Fibroblast of skin of right biceps (primary cell): ENCODE measurements at places on chromosomes 11 and 22.

- DNase-seq: peak; percentile 76
Measured at GRCh38 chr11:74307434-74307833, 4.0 kb downstream of the P4HA3 start.

DNA sequence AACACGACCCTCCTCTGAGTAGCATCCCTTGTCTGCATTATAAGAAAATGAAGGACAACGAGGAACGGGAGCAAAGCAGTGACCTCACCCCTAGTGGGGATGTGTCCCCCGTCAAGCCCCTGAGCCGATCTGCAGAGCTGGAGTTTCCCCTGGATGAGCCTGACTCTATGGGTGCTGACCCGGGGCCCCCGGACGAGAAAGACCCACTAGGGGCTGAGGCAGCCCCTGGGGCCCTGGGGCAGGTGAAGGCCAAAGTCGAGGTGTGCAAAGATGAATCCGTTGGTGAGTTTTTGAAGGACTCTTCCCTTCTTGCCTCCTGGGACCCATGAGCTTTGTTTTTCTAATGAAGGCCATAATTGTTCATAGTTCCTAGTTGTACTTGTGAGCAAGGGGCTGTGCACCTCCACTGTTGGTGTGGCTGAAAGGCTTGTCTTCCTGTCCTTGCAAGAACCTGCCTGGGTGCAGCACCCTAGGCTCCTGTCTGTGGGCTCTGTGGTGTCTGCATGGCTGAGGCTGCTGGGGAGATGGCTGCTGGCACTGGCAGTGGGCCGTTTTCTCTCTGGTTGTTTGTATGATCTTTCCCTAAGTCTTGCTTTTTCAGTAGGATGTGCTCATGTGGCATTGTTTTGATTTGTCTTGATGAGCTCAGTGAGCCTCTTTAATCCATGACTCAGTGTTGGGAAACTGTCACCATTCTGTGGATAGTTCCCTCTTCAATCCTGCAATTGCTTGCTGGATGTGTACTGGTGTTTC lies 10.1 kb downstream of the DGCR8 start:
- DNase-seq: no peak

DNA sequence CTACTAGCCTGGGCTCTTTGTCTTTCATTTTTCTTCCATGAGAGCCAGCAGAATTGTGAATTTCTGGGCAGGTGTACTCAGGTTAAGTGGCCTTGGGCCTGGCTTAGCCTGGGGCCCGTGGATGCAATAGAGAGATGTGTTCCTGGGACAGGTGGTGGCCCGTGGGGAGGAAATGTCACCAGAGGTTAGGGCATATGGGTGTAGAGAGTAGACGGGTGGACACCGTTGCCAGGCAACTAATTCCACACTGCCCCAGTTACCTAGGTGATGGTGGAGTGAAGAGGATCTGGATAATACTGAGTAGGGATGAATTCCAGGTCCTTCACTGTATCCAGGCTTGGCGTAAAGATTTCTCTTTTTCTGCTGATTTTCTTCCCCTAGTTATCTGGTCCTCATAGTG lies 175.0 kb downstream of the INSC start:
- no peak for DNase-seq

DNA sequence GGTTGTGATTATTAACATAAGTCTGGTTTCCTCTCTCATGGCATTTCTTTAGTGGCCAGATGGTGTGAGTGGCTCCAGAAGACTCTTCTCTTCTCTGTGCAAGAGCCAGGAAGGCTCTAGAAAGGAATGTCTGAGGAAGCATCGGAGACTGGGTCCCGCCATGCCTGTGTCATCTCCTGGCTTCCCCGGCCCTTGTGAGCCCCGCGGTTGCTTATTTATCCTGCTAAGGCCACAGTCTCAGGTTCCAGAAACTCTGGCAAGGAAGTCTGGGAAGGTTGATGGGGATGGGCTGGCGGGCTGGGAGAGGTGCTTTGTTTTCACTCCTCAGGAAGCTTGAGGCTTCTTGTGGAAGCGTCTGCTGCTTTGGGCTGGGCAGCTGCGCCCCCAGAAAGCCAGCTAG lies 18.9 kb downstream of the BCR start:
- no peak for DNase-seq

DNA sequence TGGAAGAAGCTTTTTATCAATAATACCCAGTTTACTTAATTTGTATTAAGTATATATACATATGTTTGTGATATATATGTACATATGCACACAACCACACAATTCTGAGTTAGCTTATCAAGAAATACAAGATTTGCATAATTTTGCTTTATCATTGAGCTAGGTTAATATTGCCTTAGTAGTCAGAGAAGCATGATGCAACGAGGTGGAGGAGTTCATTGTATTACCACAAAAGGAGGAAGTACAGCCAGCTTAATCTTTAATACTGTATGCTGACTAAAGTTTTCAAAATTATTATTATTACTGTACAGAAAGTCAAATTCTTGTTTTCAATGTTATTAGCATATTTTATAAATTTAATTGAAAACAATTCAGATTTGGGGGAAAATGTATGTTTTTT lies 278.4 kb upstream of the PDGFD start:
- DNase-seq: no peak

DNA sequence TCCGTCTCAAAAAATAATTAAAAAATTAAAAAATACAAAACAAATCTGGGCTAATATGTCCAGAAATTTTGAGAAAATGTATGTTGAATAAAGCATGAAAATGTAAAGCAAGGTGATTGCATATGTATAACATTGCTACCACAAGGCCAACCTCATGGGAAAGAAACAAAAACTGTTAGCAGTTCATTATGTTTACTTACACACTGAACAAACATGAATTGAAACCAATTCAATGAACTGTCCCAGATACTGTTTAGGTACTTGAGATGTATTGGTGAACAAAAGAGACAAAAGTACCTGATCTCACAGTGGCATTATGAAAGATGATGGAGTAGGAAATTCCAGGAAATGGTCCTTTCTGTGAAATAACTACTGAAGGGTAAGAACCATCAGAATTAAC lies 43.8 kb upstream of the IGLL5 start:
- DNase-seq: no peak

DNA sequence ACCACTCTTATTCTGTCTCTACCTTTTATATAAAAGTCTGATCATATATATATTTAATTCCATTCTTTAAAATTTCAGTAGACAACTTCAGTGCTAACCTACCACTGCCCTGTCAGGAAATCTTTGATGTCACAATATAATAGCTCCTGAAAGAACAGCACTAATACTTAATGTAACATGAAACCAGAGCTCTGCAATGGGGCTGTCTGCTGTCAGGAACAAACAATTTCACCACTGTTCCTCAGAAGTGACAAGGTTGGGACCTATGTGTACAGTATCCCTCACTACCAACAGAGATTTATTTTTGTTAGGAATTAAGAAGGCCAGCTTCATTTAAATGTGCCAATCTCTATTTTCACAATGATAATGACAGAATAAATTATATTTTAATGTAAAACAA lies 165.5 kb upstream of the C11orf58 start:
- DNase-seq: no peak
